AG08395 (cell line): ENCODE measurements at places on chromosomes 2 and 18.

GRCh38 chr2:119352357-119352756, 14.3 kb downstream of the C2orf76 start:
- DNase-seq = no peak

DNA sequence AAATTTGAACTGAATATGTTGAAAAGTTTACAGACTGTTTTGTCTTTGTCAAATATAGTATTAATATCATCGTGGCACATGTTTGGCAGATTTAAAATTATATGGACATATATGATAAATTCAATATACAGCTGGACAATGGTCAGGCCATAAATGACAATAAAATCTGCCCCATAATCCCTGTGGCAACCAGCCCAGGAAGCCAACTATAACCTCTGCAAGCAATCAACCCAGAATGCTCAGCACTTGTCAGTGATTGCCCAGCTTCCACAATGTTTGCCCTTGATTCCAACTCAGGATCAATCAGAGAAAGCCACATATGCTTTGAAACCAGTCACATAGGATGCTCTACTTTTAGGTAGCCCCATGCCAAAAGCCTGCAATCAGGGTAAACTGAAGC, 671.9 kb downstream of the SUCLG1 start:
- no peak for DNase-seq

GRCh38 chr18:31850844-31851243, 90.2 kb upstream of the SLC25A52 start:
- no peak for DNase-seq

DNA sequence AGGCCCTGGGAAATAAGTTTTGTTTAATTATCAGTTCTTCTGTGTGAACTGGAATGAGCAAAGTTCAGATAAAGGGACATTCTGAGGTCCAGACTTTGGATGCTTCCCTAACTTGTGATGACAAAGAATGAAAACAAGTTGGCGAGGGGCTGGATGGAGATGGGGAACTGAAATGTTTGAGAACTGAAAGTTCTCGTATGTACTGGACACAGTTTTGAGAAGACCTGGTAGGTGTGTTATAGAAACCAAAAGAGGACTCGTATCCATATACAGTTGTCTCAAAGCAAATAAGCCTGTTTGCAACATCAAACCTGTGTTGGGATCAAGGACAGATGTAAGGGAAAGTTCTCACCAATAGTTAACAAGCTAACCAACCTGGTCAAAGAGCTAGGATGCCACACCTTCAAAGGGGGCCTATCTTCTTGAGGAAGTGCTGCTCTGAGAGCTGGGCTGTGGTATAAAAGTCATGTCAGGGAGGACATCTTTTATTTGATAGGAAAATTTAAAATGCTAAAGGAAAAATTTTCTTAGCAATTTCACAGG, at the start of gene UPP2:
Gene UPP2 (plus strand): TSS at position 493 of the 543 bp plus-strand sequence. CDS start 188 bp downstream, outside the sequence.
- DNase-seq = no peak
